ENCODE measurements at places on chromosomes 16 and 17.

GRCh38 chr16:84685210-84685609 is 14.6 kb upstream of the USP10 start:
- no peak for DNase-seq

DNA sequence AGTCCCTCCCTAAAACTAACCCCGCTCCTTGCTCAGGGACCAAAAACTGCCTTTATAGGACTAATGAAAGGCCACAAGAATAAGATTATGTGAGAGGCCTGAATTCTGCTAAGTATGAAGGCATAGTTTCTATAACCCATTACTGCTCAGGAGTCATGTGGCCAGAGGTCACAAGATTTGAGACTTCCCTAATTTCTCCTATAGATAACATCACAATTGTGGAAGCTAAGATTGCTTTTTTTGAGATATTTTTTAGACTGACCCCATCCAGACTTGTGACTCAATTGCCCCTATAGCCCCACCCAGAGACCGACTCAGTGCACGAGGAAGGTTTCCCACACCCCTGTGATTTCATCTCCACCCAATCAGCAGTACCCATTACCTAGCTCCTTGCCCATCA is 504.1 kb upstream of the GOT2 start:
- DNase-seq = no peak

GRCh38 chr16:58449768-58450167 is 50.2 kb upstream of the NDRG4 start:
- no peak for DNase-seq

GRCh38 chr17:58513965-58514769 is at the start of gene MTMR4:
Gene MTMR4 (minus strand): TSS chr17:58514638. CDS start chr17:58514407, 231 bp downstream.
- peak; percentile 86 for DNase-seq

DNA sequence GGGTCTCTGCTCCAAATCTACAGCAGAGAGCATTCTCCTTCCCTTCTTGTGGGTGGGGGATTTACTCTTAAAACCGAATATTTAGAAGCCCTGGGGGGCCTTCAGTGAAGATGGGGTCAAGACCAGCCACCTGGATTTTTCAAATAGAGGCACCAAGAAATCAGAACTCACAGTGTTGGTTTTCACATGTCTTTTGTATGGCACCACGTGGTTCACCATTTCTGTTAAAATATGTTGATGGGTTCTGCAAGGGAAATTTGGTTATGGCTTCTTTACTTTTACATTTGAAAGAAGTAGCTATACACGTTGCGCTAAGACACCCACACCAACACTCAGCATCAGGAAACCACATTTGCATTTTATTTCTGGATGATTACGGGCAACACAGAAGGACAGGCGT is 17.7 kb downstream of the MAF start:
- DNase-seq = no peak

DNA sequence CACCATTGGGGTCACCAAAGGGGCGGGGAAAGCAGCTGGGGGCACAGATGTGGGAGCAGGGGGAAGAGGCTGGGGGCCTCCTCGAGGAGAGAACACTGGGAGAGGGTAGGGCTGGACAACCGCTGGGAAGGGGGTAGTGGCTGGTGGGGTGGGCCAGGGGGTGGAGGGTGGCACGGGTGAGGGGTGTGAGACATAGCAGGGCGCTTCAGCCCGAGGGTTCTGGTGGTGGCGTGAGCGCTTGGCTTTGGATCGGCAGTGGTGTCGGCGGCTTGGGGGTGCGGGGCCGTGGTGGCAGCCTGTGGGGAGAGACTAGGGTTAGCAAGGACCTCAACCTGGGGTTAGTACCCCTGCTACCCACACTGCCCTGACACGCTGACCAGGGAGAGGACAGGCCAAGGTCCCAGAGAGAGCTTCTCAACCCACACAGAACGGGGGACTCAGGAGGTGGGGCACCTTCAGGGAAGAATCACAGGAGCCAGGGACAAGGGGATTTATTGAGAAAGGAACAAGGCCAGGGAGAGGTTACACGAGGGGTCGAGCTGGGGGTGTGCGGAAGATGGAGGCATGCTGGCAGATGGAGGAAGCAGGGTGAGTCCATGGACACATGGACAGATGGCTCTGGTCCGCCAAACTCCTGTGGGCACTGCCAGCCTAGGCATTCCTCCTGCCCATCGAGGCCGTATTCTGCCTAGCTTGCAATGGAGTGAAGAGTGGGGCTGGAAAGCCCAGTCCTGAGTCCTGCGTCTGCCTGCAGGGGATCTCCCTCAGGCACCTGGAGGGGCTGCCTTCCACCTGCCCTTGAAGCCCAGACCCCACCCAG is 8.4 kb downstream of the PER1 start:
- DNase-seq = no peak

GRCh38 chr17:80504686-80505413 is 28.4 kb upstream of the NPTX1 start:
- no peak for DNase-seq

GRCh38 chr17:40295488-40296436 is 8.1 kb downstream of the CDC6 start:
- DNase-seq = no peak

DNA sequence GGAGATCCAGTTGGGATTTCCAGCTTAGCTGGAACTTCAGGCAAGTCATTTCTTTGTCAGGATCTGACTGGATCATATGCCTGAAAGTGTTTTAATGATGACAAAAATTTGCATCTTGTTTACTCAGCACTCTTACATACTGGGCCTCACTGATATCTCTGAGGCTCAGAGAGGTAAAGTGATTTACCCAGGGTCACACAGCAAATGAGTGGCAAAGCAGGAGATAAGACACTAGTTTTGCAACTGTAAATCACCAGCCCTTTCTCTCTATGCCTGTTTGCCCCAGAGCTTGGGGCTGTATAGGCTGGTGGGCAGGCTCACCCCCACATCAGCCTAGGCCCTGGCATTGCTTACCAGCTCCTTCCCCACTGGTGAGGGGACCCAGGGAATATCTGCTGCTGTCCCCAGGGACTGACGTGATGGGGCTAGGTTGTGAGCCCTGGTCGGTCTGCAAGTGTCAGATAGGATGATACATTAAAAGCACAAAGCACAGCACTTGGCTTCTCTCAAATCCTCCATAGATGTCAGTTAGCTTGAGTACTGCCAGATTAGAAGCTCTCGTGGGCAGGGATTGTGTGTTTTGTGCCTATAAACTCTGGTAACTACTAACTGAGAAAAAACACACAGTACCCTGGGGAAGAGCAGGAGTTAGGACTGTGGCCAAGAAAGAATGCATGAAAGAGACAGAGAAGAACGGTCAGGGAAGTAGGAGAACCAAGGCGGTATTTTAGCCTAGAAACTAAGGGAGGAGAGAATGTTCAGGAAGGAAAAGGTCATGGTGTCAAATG is 165.4 kb downstream of the COPRS start:
- no peak for DNase-seq

- no peak for DNase-seq
Observed at GRCh38 chr17:38428643-38429371, 543 bp downstream of the ARHGAP23 start.

- no peak for DNase-seq
Observed at GRCh38 chr16:19837331-19837980, 47.2 kb downstream of the GPRC5B start.

DNA sequence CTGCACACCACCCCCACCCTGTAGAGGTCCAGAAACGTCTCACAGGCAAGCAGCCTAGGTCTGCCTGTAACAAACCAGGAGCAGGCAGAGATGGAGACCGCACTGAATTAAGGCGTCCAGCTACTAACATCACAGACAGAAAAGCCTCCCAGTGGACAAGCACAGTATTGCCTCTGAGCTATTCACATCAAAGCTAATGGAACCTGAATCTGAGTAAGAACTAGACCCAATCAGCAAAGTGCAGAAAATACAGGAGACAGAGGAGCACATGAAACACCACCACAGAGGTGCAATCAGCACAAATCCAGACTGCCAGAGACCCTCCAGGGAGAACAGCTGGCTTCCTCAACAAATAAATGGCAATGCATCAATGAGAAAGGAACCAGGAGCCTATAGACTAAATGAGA is 22.2 kb upstream of the PEMT start:
- peak; percentile 52 for DNase-seq

- DNase-seq = no peak
Observed at GRCh38 chr17:9115214-9116191, 94.2 kb downstream of the NTN1 start.

- DNase-seq = no peak
Observed at GRCh38 chr17:30308406-30308805, 16.7 kb upstream of the BLMH start.

GRCh38 chr17:78694805-78695531 is 87.1 kb downstream of the CYTH1 start:
- peak; percentile 28 for DNase-seq

- DNase-seq = no peak
Observed at GRCh38 chr17:73792994-73793393, 148.7 kb upstream of the SDK2 start.

DNA sequence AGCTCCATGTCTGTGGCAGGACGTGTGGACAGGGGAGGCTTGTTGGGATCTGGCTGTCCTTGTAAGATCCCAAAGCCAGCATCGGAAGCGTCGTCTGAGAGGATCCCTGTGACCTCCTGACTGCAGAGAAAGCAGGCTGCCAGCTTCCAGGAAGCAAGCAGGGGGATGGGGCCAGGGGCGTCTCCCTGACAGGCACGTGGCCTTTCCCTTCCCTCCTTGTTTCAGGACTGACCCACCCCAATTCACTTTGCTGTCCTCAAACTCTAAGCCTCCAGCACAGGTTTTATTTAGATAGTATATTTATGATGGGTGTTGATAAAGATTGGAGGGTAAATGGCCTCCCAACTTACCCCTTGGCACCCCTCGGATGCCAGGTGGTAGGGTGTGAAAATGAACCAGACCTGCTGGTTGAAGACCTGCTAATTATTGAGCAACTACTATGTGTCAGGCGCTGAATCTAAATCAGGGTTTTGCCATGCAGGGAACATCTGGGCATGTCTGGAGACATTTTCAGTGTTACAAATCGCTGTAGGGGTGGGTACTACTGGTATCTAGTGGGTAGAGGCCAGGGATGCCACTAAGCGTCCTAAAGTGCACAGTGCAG is 24.5 kb downstream of the SOCS1 start:
- no peak for DNase-seq

- peak; percentile 46 for DNase-seq
Observed at GRCh38 chr17:64218066-64218465, 45.0 kb downstream of the TEX2 start.

DNA sequence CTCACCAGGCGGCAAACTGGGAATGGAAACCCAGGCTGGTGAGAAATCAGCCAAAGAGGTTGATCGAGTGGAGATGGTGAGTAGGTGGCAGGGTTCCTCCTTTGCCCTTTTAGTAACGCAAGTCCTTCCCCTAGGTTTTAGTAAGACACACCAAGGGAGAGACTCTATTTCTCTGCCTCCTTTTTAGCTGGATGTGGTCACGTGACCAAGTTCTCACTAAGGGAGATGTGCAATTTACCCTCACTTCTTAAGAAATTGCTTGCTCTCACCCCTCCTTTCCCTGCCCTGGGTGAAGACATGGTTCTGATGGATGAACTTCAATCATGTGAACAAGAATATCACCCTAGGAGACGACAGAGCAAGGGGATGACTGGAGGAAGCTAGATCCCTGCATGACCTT is 99.8 kb upstream of the FOXF1 start:
- no peak for DNase-seq

- no peak for DNase-seq
Observed at GRCh38 chr17:80374039-80374731, 40.8 kb upstream of the ENDOV start.

DNA sequence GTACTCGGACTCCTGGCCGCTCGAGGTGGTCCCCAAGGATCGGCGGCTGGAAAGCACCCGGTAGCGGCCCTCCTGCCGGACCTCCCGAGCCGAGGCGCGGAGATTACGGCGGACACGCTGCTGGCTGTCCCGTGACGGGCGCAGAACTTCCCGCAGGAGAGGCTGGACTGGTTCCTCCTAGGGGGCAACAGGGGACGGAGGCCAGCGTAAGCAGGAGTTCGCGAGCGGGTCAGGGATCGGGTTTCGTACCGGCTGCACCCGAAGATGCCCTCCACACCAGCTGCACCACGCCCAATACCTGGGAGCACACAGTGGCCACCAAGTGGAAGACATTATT is 341 bp downstream of the SLC7A6OS start:
- DNase-seq = no peak

GRCh38 chr17:61381537-61381936 is 18.1 kb upstream of the TBX2 start:
- no peak for DNase-seq

GRCh38 chr17:6108382-6108781 is 38.2 kb downstream of the WSCD1 start:
- no peak for DNase-seq

GRCh38 chr17:41907185-41907556 is 11.6 kb downstream of the ACLY start:
- DNase-seq = no peak

- peak; percentile 99 for DNase-seq
Observed at GRCh38 chr16:85027349-85027957, at the start of gene KIAA0513. Gene KIAA0513 (plus strand): TSS chr16:85027795. CDS start chr16:85067072, 39,277 bp downstream.

- no peak for DNase-seq
Observed at GRCh38 chr16:12724226-12724625, 79.5 kb downstream of the CPPED1 start.

DNA sequence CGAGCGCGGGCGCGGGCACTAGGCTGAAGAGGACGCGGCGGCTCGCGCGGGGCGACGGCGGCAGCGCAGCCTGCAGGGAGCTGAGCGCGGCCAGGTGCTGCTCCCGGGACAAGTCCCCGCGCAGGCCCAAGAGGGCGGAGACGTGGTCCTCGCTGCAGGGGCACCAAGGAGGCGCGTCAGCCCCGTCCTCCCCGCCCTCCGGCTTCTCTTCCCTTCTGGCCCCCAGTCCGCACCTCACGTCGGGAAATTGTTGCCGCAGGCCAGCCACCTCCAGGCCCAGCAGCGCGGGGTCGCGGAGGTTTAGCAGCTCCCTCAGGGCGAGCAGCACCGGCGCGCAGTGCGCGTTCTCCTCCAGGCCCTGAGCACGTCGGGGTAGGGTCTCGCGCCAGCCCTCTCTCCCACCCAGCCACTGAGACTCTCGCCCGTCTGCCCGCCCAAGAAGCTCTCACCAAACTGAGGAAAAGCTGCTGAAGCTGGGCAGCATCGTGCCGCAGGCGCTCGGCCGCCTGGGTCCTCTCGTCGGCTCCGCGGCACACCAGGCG is 761 bp upstream of the MATCAP1 start:
- no peak for DNase-seq

DNA sequence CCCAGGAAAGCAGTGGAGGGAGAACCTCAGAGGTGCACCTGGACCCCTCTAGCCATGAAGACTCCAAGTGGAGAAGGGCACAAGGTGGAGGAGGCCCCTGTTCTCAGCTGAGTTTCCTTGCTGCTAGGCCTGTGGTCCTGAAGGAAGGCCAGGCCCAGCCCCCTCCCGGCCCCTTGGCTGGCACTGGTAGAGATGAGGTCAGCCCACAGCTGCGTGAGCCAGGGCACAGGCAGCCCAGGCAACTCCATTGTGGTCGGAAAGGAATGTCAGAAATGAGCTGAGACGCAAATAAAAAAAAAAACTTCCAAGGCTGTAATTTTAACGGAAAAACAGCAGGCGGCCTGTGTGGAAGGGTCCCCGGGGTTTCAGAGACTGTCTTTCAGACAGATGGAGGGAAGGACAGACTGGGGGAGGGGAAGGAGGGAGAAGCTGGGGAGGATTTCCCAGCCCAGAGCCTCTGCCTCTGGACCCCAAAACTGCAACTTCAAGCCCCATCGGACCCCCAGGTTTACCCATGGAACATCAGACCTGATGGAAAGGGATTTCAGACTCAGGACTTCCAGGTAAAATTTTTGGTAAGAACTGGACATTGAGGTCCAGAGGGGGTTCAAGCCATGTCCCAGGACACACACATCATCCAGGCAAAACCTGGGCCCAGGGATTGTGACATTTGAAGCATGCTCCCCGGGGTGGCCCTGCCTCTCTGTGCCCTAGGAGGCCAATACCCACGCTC is 25.6 kb upstream of the MRPS23 start:
- no peak for DNase-seq
